ENCODE measurements at places on chromosomes 5 and 9.

GRCh38 chr9:128987805-128988204 lies 40.3 kb downstream of the NUP188 start:
- peak; percentile 84 for DNase-seq

DNA sequence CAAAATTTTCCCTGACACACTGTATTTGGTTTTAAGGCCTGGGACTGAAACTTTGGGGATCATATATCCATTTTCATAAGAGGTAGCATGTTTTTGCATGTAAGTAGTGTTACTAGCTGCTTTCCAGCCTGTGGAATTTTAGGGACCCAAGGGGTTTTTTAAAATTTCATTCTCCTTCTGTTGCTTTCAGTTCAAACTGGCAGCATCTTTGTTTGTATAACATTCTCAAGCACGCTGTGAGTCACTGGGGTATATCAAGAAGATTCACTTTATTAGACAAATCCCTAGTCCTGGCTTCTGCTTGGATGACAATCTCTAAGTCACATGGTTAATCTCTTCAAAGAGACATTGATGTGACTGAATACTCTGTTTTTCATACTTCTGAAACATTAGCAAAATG lies 479.0 kb downstream of the CYLC2 start:
- no peak for DNase-seq

DNA sequence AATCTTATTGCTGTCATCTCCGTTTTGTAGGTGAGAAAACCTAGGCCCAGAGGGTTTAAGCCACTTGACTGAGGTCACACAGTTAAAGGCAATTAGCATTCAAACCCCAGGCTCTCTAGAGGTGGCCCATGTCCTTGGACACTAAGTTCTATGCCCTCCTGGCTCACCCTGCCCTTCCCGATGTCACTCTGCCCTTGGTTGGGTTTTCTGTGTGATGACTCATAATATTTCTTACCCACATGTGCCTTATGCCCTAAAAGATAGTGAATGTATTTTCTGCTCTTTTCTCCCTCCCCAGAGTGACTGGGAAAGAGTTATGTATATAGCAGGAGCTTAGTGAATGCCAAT lies 174.5 kb upstream of the PITX1 start:
- no peak for DNase-seq

DNA sequence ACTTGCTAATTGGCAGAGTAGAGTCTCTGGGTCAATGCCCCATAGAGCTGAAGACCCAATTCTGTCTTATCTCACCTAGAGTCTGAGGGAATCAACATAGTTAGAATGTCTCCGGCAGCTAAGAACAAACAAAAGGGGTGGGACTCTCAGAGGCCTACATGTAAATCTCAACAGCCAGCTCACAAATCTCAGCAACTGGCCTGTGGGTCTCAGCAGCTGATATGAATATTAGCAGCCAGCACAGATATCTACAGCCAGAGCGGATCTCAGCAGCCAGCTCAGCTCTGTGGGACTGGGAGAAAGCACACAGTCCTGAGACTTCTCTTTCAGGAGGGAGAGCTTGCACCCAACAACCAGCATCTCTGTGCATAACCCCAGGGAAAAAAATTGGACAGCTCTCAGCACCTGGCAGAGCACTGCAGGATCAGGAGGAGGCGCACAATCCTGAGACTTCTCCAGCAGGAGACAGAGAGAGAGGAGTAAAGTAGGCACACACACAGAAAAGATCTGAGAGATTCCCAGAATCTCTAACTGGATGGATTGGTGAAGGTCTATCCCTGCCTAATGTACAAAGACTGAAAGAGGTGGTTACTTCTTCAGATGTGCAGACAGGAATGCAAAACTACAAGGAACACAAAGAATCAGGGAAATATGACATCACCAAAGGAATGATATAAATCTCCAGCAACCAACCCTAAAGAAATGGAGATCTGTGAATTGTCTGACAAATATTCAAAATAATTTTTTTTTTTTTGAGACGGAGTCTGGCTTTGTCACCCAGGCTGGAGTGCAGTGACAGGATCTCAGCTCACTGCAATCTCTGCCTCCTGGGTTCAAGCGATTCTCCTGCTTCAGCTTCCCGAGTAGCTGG lies 29.2 kb downstream of the KLF4 start:
- DNase-seq: no peak

DNA sequence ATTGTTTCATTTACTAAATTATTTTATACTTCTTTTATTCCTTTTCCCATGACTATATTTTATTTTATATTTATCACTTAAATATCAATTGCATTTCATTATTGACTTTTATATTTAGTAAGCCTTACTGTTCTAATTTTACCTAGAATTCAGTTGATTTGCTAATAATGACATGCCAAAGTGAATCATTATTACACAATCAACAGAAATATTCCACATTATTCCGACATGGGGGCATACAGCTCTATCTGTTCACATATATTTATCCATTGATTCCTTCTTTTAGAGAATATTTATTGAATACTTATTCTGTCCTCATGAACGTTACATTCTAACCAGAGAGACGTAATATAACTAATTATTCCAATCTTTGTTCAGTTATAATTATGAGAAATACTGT lies 221.8 kb downstream of the DOCK8 start:
- no peak for DNase-seq

DNA sequence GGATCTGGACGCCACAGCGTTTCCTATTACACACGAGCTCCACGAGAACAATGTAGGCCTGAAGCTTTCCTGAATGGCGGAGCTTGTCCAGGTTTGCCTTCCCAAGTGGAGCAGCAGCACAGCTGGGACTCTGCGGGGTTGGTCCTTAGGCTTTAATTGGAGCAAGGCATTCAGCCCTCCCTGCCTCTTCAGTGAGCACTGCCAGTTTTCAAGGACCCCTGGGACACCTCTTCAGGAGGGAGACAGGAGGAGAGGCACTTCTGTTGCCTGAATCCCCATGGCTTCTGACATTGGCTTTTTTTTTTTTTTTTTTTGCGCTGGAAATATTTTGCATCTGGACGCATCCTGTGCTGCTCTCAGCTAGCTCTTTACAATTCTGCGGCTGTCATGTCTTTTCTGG lies 179.4 kb downstream of the SEMA6A start:
- DNase-seq: no peak
